ENCODE measurements at places on chromosomes 12 and 14.

DNA sequence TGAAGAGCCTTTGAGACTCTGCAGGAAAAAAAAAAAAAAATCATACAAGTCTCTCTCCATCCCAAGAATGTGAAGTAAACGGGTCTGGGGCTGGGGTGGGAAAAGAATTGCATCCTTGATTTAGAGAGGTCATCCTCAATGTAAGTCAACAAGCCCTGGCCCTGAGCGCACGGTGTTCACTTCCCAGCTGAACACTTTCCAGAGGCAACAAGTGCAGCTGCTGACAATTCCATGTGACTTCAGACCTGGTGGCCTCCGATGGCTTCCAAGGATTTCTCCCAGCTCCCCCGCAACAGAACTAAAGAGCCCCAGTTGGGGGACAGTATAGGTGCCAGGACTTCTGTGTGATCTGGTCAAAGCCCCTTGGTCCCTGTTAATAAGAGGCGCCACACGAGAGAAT lies 2.4 kb downstream of the RILPL1 start:
- DNase-seq: no peak

DNA sequence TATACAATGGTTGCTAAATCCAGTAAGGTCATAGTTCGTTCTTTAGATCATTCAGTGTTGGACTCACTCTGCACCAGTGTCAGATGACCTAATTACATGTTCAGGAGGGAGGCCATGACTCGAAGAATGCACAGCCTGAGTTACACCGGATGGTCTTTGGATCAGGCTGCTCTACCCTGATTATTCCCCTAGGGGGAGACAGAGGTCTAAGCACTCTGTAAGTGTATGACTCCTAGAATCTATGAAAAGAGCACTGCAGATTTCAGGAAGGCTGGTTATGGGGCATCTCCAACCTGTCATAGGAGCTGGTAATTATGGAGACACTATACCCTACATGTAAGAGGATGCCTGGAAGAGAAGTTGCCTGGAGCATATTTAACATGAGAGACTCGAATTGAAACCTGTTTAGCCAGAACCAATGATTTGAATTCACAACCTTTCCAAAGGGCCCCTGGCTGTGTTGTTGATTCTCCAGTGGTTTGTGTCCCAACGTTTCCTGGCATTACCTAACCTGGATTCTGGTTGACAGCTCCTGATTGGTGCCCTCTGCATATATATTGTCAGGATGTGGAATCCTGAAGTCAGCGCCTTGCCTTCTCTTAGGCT lies at the start of gene MUCL1:
MUCL1 (plus strand) TSS at position 584 of the 606 bp plus-strand sequence. CDS start 67 bp downstream, outside the sequence.
- DNase-seq: peak; percentile 51

DNA sequence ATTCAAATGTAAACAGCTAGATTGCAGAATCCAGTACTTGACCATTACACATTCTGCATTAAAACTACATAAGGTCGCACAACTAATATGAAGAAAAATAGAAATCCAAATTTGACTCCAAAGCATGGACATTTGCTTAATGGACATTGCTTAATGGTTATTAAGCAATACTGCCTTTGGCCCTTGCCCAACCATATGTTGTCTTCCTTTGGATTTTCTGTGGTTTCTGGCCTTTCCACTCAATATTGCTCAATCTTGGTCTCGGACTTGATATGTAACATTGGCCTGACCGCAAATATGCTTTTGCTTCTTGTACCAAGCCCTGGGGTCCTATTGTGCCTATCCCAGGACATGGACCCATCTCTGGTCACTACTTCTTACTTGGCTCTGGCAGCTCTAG lies 67.2 kb downstream of the PTPRR start:
- DNase-seq: no peak

DNA sequence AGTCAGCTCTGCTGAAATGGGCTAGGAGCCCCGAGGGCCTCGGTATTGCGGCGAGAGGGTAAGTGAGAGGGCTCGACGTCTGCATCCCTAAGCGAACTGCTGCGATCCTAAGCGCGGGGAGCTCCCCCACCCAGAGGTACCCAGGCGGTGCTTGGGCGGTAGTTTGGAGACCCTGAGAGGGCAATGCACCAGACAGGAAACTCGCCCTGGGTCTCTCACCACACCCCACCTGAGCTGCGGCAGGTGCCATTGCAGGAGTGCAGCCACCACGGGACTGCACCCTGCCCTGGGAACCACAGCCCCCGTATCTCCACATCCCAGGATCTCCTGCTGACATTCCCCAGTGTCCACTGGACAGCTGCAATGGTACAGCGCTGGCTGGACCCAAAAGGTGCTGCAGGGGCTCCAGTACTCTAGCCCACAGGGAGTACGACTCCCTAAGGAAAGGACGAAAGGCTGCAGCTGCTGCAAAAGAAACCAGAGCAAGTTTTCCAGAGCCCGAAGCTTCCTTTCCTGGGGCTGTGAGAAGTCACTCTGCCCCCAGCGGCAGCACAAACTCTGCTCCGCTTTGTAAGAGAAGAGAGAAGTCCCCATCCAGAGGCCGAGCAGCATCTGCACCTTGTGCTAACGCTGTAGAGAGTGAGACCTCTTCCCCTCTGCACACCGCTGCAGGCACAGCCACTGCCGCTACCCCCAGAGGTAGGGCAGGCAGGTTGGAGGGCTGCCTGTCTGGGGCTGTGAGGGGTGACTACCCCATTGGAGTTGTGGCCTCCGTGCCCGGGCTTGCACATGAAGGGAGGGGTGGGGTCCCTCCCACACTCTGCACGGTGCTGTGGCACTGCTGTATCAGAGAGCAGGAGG lies 31.1 kb upstream of the MON2 start:
- DNase-seq: no peak

- DNase-seq: no peak
Observed at GRCh38 chr14:104689881-104690711, 678 bp downstream of the INF2 start.

DNA sequence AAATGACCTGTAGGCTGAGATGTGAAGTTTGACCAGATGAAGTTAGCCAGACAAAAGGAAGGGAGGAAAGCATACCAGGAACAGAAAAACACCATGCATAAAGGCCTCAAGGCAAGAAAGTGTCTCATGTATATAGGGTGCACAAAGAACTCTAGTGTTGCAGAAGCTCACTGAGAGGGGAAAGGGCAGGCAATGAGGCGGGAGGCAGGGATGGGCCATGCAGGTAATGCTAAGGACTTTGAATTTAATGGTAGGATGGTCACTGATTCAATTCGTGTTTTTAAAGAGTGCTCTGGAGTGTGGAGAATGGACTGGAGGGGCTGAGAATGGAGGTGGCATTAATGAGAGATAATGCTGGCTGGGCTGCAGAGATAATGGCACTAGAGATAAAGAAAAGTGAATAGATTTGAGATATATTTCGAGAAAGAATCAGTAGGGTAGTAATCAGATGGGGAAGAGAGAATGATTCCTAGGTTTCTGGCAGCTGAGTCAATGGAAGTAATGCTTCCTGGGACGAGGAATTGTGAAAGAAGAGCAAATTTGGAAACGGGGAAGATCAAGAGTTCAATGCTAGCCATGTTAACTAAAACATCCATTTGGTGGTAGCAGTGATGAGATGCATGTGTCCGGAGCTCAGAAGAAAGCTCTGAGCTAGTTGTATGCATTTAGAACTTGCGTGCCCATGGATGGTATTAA lies 43.1 kb downstream of the LIMA1 start:
- DNase-seq: no peak

- DNase-seq: no peak
Observed at GRCh38 chr12:22978962-22979361, 354.0 kb downstream of the ETNK1 start.

- peak; percentile 28 for DNase-seq
Observed at GRCh38 chr12:97148941-97149559, 242.0 kb downstream of the NEDD1 start.

Data from stimulated activated CD4-positive, alpha-beta T cell treated with anti-CD3 and anti-CD28 coated beads, TNF-alpha, amount 100 ng/mL, for 24 hours (primary cell).